ENCODE measurements at places on chromosomes 5 and 9. TPM values are rescaled to one million over a fixed set of nuclear protein-coding genes. Genes with fewer than 3 reads are reported as not detected.

The RUFY1 gene
- 35.9 TPM for polyA plus RNA-seq

The OR1J2 gene
- not detected for polyA plus RNA-seq

The MORN5 gene
- not detected for polyA plus RNA-seq

The CORO2A gene
- 0.32 TPM for polyA plus RNA-seq

The SPINK4 gene
- polyA plus RNA-seq, result not detected

The IFNB1 gene
- not detected for polyA plus RNA-seq

The NUTM2F gene
- polyA plus RNA-seq, result not detected

The ATP10B gene
- polyA plus RNA-seq, result 0.35 TPM

The AIF1L gene
- polyA plus RNA-seq, result 27.8 TPM

The BAAT gene
- 1.7 TPM for polyA plus RNA-seq

The NMUR2 gene
- 0.19 TPM for polyA plus RNA-seq

The AK8 gene
- 0.37 TPM for polyA plus RNA-seq

The DMGDH gene
- 1.9 TPM for polyA plus RNA-seq

The CEP120 gene
- 10.7 TPM for polyA plus RNA-seq

The LCN9 gene
- not detected for polyA plus RNA-seq

The PTGER4 gene
- polyA plus RNA-seq, result 6.9 TPM

The PRR16 gene
- polyA plus RNA-seq, result 19.3 TPM

The PCDHAC2 gene
- 0.67 TPM for polyA plus RNA-seq

The RANBP3L gene
- polyA plus RNA-seq, result 0.47 TPM

The ADGRV1 gene
- 0.92 TPM for polyA plus RNA-seq

The C5orf34 gene
- polyA plus RNA-seq, result 2.9 TPM

The PTGR1 gene
- 39.5 TPM for polyA plus RNA-seq

The PCDHAC1 gene
- 0.04 TPM for polyA plus RNA-seq

The ANKRD20A1 gene
- 0.33 TPM for polyA plus RNA-seq

The SLC31A2 gene
- polyA plus RNA-seq, result 3.4 TPM

The GABRA6 gene
- not detected for polyA plus RNA-seq

The PCDHGA4 gene
- polyA plus RNA-seq, result 1.0 TPM

The HBEGF gene
- 25.8 TPM for polyA plus RNA-seq

The CER1 gene
- 0.46 TPM for polyA plus RNA-seq

The PHF24 gene
- 0.09 TPM for polyA plus RNA-seq

The SAPCD2 gene
- 3.6 TPM for polyA plus RNA-seq

The FAM221B gene
- 0.18 TPM for polyA plus RNA-seq

The IGIP gene
- polyA plus RNA-seq, result 5.3 TPM

The IFNE gene
- polyA plus RNA-seq, result not detected

The SMIM32 gene
- polyA plus RNA-seq, result not detected

The SLC6A18 gene
- polyA plus RNA-seq, result not detected

The SAXO1 gene
- polyA plus RNA-seq, result 0.11 TPM

The TAF1L gene
- polyA plus RNA-seq, result 0.03 TPM

The PAX5 gene
- 0.25 TPM for polyA plus RNA-seq

The SPAG8 gene
- 2.3 TPM for polyA plus RNA-seq

The SLCO4C1 gene
- 2.3 TPM for polyA plus RNA-seq

The NR6A1 gene
- polyA plus RNA-seq, result 1.1 TPM

The POU5F2 gene
- polyA plus RNA-seq, result 0.01 TPM

The WNT8A gene
- polyA plus RNA-seq, result not detected

The HTR1A gene
- polyA plus RNA-seq, result not detected

The NACC2 gene
- 15.2 TPM for polyA plus RNA-seq

The ANKRD18B gene
- polyA plus RNA-seq, result 0.06 TPM
